ENCODE measurements at places on chromosomes 5 and 9.

DNA sequence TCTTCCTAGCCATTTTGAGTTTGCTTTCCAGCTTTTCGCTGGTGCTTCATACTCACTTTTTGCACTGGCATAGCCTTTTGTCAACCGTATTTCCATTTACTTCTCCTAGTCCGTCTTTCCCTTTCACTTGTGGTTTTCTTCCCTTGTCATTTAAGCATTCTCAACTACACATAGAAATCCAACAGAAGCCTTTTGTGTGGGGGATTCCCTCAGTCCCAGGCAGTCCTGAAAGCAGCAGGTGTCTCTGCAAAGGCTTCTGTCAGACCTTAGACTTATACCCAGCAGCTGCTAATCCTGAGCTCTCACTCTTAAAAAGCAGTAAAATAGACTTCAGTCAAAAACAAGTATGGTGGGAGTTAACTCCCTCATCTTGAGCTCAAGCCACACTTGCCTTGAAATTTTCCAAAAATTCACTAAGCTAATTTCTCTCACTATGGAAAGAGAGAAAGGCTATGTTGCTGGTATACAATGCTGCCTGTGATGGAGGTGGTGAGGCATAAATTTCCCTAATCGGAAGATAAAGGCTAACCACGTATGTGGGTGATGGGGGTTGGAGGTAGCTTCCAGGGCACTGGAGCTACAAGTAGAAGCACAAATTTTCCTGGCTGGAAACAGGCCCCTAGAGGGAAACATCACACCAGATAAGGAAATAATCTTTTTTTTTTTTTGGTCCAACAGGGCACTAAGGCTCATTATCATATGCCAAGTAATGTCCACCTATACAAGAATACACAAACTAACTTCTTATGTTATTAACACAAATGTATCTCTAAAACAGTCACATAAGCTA lies 34.8 kb upstream of the IFNK start:
- DNase-seq: no peak

DNA sequence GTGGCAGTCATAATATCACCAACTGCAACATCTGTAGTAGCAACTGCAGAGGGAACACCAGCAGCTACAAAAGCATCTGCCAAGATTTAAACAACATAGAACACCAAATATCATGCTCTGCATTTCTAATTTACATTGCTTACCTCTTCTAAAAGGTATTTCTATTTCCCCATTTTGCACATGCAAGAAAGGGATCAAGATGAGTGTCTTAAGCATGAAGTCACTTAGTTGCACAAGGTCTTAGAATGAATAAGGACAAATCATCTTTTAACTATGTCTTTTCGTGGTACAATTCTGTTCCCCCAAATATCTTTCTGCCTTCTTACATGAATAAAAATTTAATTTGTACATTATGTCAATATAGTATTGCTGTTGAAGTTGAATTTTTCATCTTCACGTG lies 1746.4 kb downstream of the EFNA5 start:
- DNase-seq: no peak

DNA sequence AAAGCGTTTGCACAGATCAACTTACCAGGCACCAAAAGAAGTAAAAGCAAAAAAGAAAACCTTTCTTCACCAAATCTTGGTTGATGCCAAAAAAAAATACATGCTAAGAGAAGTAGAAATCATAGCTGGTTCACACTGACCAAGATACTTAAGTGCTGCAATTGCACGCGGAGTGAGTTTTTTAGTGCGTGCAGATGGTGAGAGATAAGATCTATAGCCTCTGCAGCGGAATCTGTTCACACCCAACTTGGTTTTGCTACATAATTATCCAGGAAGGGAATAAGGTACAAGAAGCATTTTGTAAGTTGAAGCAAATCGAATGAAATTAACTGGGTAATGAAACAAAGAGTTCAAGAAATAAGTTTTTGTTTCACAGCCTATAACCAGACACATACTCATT lies 36.4 kb upstream of the CCDC152 start:
- DNase-seq: no peak

GRCh38 chr5:163504079-163504931 lies 1.1 kb upstream of the MAT2B start:
- DNase-seq: peak; percentile 28

GRCh38 chr9:94507531-94508258 lies 47.2 kb upstream of the PCAT7 start:
- DNase-seq: no peak

- no peak for DNase-seq
These were observed 52.2 kb upstream of the MAP3K1 start for GRCh38 chr5:56763182-56763581.

GRCh38 chr5:116959843-116960242 lies 385.2 kb upstream of the SEMA6A start:
- no peak for DNase-seq

DNA sequence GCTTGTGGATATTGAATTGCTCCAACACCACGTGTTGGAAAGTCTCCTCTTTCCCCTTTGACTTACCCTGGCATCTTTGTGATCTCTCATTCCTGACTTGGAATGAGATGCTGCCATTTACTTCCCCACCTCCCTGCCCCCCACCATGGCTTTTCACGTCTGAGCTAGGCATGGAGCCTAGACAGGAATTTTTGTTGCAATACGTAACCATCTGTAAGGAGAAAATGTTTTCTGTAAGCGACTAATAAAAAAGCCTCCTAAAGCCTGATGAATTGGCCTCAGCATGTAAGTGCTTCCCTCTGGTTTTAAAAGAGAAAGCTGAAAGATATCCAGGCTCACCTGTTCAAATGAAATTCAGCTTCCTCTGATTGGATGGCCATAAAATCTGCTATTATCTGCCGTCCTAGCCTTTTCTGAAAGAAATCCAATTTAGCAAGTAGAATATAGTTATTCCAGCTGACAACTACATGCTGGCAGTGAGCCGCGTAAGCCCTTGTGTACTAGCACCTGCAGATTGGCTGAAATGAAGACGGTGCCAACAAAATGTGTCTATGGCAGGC lies 200.1 kb downstream of the NSG2 start:
- DNase-seq: no peak

DNA sequence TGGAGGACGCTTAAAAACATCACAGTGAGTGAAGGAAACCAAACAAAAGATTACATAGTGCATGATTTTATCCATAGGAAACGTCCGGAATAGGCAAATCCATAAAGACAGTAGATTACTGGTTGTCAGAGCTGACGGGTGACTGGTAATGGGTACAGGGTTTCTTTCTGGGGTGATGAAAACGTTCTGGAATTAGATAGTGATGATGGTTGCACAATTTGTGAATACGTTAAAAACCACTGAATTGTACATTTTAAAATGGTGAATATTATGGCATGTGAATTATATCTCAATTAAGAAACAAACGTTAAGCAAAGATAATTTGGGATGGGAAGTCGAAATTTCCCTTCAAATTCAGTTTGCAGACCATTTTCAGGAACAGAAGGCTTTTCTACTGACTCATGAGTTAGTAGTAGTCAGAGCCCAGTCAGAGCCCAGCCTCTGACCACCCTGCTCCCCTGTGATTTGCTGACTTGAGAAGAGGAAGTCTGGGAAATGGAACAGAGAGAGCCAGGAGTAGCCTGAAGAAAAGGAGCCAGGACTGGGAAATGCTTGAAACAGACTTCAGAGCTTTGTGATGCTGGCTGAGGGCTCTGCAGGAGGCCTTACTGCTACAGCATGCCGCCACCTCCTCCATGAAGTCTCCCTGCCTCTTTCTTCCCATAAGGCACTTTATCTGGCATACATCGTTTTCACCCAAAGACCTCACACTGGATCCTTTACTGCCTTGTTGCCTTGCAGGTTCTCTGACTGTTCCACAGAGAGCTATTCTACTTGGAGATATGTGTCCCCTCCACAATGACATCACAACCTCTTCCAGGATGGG lies 46.4 kb upstream of the CTNNA1 start:
- DNase-seq: no peak

DNA sequence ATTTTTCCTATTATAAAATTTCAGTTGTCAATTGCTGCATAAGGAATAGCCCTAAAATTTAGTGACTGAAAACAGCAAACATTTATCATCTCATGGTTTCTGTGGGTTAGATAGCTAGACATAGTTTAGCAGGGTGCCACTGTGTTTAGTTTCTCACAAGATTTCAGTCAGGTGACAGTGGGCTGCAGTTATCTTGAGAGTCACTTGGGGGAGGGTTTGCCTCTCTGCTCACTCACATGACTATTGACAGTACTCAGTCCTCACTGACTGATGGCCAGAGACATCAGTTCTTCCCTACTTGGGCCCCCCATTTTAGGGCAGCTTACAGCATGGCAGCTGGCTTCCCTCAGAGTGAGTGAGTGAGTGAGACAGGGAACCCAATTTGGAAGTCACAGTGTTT lies 42.0 kb downstream of the PBX3 start:
- DNase-seq: no peak

GRCh38 chr5:10199692-10200091 lies 50.0 kb downstream of the ATPSCKMT start:
- no peak for DNase-seq

- DNase-seq: no peak
These were observed 94.2 kb downstream of the DPYSL3 start for GRCh38 chr5:147415651-147416050.

GRCh38 chr9:104892701-104893100 lies 35.3 kb downstream of the ABCA1 start:
- DNase-seq: no peak

GRCh38 chr5:73729329-73729728 lies 103.3 kb downstream of the ARHGEF28 start:
- no peak for DNase-seq

- no peak for DNase-seq
These were observed 75.5 kb upstream of the PRRC1 start for GRCh38 chr5:127441799-127442484.

DNA sequence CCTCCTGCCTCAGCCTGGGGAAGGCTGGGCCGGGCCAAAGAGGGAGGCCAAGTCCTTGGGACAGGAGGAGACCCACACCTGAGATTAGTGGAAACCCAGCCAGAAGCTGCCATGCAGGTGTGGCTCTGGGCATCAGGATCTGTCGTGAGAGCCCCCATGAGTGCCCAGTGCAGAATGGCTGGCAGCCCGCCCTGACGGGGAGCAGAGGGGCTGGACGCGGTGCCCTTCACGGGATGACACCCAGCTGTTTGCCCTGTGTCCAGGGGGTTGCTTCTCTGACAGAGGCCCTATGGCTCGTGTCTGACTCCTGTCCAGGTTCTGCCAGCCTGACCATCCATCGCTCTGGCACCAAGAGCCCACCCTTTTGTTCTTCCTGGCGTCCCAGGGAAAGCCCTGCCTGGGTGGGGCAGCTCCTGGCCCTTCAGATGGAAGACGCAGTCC lies 8.5 kb downstream of the DIPK1B start:
- DNase-seq: no peak

DNA sequence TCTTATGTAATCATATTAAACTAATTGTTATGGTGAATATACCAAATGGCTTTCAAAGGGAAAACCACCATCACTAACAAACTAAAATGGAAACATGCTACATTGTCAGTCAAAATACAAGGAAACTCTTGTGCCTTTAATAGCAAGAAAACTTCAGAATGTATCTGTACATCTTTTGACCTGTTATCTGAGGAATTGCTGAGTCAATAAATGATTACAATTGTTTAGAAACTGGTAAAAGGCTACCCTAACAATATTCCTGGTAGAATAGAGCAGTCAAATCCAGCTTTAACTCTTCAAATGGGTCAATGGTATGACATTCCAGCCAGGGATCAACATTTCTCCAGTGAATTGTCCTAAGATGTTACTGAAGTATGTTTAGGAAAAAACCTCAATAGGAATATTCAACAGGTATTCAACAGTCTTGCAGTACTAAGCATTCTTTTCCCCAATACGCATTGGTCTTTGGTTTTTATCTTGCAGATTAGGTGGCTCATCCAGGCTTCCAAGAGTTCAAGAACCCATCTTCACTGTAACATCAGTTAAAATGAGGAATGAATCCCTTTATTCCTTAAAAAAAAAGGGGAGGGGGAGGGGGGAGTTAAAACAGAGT lies 52.4 kb downstream of the CSNK1A1 start:
- DNase-seq: no peak

DNA sequence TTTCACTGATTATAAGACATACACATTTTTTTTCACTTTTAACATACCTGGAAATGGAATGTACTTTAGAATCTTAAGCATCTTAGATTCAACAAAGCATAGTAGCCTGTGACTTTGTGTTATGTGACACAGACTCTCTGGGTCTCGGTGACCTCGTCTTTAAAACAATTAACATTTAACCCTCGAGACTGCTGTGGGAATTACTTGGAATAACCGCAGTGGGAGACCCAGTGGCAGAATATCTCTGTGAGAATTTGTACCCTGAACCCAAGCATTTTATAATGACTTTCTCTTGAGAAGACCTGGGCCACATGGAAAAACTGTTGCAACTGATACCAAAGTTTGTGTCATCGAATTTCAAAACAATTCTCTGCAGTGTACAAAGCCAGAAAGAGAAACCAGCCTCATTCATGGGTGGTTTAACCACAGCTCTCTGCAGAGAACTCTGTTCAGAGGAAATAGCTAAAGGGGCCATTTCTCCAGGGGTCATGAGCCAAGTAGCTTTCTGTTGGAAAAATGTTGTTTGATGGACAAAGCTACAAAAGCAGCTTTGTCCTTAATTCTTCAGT lies 10.0 kb upstream of the RETREG1 start:
- DNase-seq: no peak

- DNase-seq: no peak
These were observed 5.1 kb downstream of the RPL12 start for GRCh38 chr9:127445851-127446712.

GRCh38 chr9:131585375-131585774 lies 40.1 kb downstream of the PRRT1B start:
- DNase-seq: no peak

GRCh38 chr9:18605766-18606180 lies 131.8 kb downstream of the ADAMTSL1 start:
- no peak for DNase-seq

DNA sequence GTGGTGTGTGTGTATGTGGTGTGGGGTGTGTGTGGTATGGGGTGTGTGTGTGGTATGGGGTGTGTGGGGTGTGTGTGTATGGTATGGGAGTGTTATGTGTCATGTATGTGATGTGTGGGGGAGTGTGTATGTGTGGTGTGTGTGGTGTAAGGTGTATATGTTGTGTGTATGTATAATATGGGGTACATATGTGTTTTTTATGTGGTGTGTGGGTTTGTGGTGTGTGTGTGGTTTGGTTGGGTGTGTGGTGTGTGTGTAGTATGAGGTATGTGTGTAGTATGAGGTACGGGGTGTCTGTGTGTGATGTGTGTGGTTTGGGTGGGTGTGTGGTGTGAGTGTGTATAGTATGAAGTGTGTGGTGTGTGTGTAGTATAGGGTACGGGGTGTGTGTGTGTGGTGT lies 11.4 kb downstream of the ECSCR start:
- no peak for DNase-seq

- no peak for DNase-seq
These were observed 5.3 kb upstream of the SOX30 start for GRCh38 chr5:157657516-157657915.
